MG63 (cell line): ENCODE measurements at places on chromosomes 7 and 10. TPM values are rescaled to one million over a fixed set of nuclear protein-coding genes. Genes with fewer than 3 reads are reported as not detected.

PTPRZ1 gene
- not detected in 2 replicates for total RNA-seq

DNA sequence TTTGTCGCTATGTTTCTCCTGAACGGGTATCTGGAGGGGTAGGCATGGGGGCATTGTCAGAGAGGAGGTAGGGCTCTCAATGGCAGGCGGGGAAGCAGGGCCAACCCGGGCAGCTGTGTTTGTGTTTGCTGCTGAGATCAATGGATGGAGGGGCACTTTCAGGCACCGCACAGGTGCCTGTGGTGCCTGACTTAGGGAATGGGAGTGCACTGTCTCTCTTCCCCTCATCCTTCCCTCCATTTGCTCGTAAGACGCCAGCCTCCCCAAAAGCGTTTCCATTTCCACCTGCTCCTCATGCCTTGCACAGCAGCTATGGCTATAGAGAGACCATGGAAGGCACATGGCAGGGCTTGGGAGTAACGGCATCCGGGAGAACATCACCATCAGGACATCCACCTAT is 615.9 kb upstream of the FOXK1 start:
- DNase-seq = no peak

GIMAP5 gene
- total RNA-seq = not detected in 2 replicates

GRCh38 chr10:30832001-30832748 is 199.5 kb downstream of the ZNF438 start:
- DNase-seq = no peak

SYT15B gene
- 0.26 and 1.1 TPM in 2 replicates for total RNA-seq

SLC13A4 gene
- 0.05 TPM in 1 of 2 replicates, not detected in the other for total RNA-seq

GRCh38 chr7:31493714-31494181 is 20.1 kb upstream of the ITPRID1 start:
- DNase-seq = no peak

ATRNL1 gene
- total RNA-seq = 0.79 and 1.7 TPM in 2 replicates
